Heart right ventricle (tissue), 16 donors: ENCODE measurements at places on chromosomes 1 and 21. TPM values are rescaled to one million over a fixed set of nuclear protein-coding genes. Genes with fewer than 3 reads are reported as not detected.

DNA sequence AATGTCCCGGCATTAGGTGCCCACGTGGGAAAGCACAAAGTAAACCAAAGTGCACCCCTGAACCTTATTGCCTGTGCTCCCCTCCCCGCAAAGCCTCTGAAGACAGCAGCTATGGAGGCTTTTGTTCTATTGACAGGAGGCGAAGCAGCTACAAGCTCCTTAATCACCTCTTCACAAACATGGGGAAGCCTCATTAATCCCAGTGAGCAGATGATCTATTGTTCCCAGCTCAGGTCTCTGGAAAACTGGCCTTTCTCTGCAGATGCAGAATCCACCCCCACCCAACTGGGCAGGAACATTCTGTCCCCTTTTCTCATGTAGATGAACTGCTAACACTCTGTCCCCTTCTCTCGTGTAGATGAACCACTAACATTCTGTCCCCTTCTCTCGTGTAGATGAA is 190.5 kb upstream of the CSF3R start:
- no peaks in the 10 kb centered on the region for H3K36me3 ChIP-seq
- peaks cover 30% of the 10 kb centered on the region for H3K27me3 ChIP-seq
- DNase-seq, result no peak
- H3K4me3 ChIP-seq, result no peak overlapping the region

TDRD5 gene
- polyA plus RNA-seq, result not detected

DNA sequence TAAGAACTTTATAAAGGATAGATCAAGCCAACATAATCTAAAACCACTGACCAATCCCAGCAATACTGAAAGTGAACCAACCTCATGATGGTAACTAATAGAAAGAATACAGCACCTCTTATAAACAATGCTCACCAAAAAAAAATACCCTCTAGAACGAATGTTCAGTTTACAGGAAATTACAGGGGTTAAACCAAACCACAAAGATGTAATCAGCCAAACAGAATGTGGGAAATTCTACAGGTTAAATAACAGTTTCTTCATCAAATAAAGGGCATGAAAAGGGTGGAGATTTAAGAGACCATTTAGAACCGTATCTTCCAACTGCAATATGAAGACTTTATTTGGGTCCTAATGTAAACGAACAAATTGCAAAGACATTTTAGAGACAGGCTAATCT is 30.4 kb downstream of the ARID4B start:
- no peak overlapping the region for H3K4me3 ChIP-seq
- no peak overlapping the region for H3K27ac ChIP-seq
- no peaks in the 10 kb centered on the region for H3K36me3 ChIP-seq

GRCh38 chr1:67880056-67880601 is 46.9 kb upstream of the GNG12 start:
- no peaks in the 10 kb centered on the region for H3K4me1 ChIP-seq
- no peaks in the 10 kb centered on the region for H3K36me3 ChIP-seq
- no peak for DNase-seq
- H3K4me3 ChIP-seq, result no peak overlapping the region
- no peaks in the 10 kb centered on the region for H3K27me3 ChIP-seq
- no peak overlapping the region for H3K27ac ChIP-seq

TLR5 gene
- polyA plus RNA-seq, result 1.1 TPM
